Glutamatergic neuron (in vitro differentiated cells): ENCODE measurements at places on chromosomes 13 and 19.

GRCh38 chr13:89375839-89376238, 1704.7 kb downstream of the SLITRK5 start:
- DNase-seq, result no peak

DNA sequence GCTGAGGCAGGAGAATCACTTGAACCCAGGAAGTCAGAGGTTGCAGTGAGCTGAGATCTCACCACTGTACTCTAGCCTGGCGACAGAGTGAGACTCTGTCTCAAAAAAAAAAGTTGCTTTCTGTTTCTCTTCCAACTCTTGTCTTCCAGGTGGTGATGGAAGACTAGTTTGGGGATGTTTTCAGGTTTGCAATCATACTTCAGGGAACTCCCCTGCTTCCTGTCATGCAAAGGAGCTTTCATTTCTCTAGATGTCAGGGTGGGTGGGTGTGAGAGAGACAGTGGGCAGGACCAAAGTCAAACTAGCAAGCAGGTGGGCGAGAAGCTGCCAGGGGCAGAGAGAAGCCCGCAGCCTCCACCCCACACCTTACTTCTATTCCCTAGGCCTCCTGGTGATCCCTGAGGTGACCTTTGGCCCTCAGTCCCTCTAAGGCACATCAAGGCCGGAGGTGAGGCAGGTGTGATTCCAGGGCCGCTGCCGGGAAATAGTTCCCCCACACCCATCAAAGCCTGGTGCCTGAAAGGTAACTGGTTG, 25.7 kb downstream of the CCNE1 start:
- DNase-seq, result no peak

DNA sequence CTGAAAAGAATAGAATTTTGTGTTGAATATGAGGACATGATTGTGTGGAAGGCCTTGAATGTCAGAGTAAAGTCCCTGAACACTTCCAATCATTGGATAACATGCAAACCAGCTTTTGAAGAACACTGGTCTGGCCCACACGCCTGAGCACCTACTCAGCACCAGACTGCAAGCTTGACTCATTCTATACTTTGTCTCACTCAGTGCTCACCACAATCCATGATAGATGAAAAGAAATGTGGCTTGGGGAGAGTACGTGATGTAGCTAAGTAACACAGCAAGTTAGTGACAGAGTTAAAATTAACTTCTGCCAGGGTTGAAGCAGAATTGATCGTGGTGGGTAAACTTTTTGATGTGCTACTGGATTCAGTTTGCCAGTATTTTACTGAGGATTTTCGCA, 12.0 kb downstream of the DLEU7 start:
- DNase-seq, result no peak

- DNase-seq, result no peak
Measured at GRCh38 chr19:55597501-55597921, 1.8 kb downstream of the FIZ1 start.

DNA sequence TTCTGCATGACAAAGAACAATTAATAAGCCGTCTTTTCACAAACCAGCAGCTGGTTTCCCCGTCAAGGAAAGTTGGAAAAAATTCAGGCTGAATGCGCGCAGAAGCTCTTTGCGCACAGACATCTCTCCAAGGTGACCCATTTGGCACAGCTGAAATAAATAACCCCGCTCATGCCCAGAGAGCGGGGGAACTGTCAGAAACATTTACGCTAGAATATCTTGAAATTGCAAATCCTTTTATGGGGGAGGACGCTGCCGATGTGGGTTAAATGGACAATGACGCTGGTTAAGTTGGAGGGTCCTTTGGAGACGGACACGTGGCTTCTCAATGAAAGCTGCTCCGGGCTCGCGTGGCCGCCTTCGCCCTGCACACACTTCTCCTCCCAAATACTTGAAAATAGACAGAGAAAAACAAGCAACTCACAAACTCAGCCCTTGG, 30.6 kb downstream of the GSX1 start:
- DNase-seq, result no peak

GRCh38 chr13:22091971-22092300, 421.1 kb downstream of the FGF9 start:
- no peak for DNase-seq

DNA sequence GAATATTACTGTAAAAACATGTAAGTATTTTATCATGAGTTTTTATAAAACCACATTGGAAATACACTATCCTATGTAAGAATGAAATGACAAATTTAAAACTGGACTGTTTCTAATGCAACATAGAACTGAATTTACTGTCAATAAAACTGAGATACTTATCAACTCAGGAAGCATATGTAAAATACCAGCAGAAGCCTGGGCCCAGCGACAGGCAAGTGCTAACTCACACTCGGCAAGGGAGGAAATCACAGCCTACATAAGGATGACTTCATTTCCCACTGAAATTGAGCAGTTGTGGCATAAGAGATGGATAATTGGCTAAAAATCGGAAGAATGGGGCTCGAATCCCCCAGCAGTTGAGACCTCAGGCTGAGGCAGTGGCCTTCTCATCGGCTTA, 12.1 kb downstream of the PROZ start:
- no peak for DNase-seq

DNA sequence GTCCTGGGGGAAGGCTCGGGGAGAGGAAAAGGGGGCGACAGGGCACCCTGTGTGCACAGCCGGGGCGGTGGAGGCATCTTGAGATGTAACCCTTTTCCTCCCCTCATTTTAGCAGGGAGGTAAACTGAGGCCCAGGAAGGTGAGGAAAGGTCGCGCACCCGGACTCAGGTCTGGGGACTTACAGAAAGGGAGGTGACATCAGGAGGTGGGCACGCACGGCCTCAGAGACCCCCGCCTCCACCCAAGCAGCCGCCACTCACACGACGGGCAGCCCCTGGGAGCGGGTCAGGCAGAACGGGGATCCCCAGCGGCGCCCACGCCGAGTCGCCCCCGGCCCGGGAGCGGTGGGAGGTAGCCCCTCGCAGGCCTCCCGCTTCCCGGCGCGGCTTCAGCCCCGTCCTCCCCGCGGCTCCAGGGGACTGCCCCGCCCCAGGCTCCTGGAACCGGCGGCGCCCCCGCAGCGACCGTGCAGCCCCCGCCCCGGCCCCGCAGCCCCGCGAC, 477 bp downstream of the PIP5K1C start:
- peak; percentile 46 for DNase-seq

DNA sequence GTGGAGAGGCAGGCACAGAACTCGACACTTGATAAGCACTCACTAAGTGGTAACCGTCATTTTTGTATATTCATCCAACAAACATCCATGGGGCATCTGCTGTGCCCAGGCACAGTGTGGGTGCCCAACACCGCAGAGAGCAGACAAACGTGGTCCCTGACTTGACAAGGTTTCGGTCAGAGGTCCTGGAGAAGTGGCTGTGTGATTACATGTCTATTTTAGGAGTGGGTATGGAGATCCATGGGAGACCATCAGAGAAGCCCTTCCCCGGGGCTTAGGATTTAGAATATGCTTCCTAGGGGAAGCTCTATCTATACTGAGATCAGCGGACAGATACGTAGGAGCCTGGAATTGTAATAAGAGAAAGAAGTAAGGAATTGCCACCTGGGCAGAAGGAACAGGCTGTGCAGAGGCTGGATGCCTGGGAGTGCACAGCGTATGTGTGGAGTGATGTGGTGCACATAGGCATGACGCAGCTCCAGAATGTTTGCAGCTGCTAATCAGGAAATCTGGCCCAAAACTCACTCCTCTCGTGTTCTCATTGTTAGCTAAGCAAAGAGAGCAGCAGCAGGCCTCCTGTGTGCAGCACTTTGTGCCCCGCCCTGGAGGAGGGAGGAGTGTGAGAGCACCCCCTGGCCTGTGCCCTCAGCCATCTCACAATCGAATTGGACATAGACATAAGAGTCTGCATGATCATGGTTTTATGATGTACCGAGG, 23.0 kb upstream of the IRS2 start:
- no peak for DNase-seq
